ENCODE measurements at places on chromosomes 12 and 14.

- no peak for DNase-seq
These were observed 135.0 kb downstream of the ANO6 start for GRCh38 chr12:45350861-45351260.

DNA sequence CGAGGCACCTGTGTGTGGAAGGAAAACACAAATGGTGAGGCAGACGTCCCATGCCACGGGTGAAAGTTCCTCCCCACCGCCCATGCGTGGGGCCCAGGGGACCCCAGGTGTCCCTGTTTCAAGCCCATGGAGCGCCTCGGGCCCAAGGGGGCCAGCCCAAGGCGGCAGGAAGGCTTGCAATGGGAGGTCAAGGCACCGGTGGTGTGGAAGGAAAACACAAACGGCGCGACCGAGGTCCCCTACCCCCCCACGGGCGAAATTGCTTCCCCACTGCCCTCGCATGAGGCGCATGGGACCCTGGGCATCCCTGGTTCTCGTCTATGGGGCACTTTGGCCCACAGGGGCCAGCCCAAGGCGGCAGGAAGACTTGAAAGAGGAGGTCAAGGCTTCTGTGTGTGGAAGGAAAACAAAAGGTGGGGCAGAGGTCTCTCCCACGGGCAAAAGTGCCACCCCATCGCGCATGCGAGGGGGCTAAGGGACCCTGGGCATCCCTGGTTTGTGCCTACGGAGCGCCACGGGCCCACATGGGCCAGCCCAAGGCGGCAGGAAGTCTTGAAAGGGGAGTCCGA is 379.4 kb downstream of the ALG10 start:
- DNase-seq = no peak

DNA sequence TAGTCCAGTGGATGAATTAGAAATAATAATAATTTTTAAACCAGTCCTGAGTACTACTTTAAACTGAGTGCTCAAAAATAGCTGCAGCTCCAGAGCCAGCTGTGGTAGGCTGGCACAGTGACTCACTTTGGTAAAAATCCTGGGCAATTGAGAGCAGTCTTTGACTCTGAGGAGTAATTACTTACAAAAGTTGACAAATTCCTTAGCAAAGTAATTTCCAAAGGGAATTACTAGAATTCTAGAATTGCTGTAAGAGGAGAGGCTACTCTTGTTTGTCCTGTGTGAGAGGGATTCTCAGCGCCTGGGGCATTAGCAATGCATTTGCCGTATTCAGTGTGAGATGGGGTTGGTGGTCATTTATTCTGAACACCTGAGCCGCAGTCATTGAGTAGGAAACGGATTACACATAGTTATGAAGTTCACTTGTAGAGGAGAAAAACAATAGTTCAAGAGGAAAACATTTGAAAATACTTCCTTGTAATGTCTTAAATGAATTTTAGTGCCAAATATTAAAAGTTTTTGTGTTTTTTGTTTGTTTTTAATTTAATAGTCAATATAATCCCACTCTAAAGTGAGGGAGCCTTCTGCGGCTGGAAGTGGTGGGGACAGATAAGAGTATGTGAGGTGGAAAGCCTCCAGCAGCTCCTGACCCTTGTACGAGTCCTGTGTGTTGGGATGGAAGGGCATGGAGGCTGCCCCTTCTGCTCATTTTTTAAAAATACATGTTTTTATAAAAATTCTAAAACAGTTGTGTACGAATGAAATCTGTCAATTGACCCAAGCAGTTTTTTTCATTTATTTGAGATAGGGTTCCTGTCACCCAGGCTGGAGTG is 41.9 kb downstream of the EID3 start:
- no peak for DNase-seq

DNA sequence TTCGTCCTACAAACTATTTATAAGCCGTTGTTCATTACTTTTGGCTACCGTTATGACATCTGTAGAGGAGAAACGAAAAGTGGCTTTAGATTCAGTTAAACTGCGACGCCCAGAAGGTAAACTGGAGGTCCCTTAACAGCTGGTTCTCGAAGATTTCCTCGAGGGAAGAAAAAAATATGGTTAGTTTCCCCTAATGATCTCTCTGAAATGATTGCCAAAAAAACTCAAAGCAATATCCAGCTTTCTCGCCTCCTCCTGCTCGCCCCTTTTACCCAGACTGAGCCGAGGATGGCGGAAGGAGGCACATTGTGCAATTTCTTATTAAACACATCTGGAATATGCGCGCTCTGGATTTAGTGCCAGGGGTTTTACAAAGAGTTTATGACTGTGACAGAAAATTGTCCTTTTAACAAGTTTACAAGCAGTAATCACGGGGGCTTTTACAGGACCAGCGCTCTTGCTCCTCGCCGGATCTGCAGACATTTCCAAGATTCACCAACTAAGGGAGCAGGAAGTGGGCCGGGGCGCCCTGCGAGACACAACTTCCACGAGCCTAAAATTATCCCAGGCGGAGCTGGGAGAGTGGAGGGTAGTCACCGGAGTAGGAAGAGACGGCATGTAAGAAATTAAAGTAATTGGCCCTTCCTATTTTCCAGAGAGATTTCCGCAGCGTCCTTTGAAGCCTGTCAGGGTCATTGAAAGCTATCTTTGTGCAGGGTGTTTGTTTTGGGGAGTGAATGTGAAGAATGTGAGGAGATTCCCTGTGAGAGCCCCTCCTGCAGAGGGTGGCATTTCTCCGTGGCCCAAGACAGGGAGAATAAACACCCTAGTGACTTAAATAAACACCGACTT is 5.6 kb downstream of the SIX1 start:
- DNase-seq = no peak

GRCh38 chr14:95285566-95285965 is 34.1 kb downstream of the CLMN start:
- DNase-seq = no peak

DNA sequence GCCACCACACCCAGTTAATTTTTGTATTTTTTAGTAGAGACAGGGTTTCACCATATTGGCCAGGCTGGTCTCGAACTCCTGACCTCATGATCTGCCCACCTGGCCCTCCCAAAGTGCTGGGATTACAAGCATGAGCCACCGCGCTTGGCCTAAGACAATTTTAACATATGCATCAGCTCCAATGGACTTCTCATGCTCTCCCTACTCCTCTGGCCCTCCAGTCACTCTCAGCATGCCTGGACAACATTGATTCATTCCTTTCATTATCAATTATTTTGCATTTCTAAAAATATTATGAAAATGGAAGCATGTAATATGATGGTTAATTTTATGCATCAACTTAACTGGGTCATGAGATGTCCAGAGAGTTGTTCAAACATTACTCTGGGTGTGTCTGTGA is 469.1 kb upstream of the TMEM132C start:
- DNase-seq = no peak

- DNase-seq = no peak
These were observed 439.3 kb upstream of the PRICKLE1 start for GRCh38 chr12:43028826-43029225.

GRCh38 chr14:100737526-100737925 is 10.8 kb downstream of the DLK1 start:
- no peak for DNase-seq

GRCh38 chr14:36076197-36076596 is 100.3 kb downstream of the PTCSC3 start:
- no peak for DNase-seq

- no peak for DNase-seq
These were observed 153.8 kb downstream of the PELI2 start for GRCh38 chr14:56271970-56272369.

DNA sequence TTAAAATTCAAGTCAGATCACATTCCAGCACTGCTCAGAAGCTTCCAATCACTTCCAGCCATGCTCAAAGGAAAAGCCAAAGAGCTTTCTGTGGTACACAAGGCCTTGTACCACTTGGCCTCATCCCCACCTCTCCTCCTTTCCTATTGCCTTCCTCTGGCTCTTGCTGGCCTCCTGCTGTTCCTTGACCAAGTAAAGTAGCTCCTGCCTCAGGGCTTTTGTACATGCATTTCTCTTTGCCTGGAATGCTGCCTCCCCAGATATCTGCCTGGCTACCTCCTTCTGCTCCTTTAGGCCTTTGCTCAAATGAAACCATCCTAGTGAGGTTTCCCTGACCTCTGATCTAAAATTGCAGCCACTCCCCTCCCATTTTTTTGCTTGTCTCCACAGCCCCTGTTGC is 51.2 kb upstream of the TCL1B start:
- no peak for DNase-seq

- DNase-seq = peak; percentile 65
These were observed 30.6 kb downstream of the VCPKMT start for GRCh38 chr14:50085570-50086320.

GRCh38 chr12:64574837-64575236 is 35.5 kb upstream of the RASSF3 start:
- DNase-seq = no peak

DNA sequence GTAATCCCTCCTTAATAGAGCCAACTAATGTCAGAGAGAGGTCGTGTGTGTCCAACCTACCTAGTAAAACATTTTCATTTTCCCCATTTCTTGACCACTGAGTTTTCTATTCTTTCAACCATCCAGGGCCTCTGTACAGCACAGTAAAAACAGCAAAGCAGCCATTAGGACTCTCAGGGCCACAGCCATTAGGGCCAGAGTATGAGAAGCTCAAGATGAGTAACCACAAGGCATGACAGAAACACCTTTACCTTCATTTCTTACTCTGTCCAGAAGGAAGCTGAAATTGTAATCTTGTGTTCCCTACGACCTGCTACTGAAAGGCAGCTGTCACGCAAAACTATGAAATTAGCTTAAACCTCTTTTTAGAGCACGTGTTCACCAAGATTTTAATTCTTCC is 2.3 kb downstream of the SPPL3 start:
- DNase-seq = no peak

DNA sequence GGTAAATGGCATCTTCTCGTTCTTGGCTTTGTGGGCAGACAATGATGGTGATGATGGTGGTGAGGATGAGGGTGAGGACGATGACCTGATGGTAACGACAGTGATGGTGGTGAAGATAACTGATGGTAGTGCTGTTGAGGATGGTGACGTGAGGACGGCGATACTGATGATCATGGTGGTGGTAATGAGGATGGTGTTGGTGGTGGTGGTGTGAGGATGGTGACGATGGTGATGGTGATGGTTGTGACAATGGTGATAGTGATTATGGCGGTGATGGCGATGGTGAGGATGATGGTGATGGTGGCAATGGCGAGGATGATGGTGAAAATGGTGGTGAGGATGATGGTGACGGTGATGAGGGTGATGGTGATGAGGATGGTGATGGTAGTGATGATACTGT is 54.5 kb downstream of the FBRSL1 start:
- DNase-seq = no peak

DNA sequence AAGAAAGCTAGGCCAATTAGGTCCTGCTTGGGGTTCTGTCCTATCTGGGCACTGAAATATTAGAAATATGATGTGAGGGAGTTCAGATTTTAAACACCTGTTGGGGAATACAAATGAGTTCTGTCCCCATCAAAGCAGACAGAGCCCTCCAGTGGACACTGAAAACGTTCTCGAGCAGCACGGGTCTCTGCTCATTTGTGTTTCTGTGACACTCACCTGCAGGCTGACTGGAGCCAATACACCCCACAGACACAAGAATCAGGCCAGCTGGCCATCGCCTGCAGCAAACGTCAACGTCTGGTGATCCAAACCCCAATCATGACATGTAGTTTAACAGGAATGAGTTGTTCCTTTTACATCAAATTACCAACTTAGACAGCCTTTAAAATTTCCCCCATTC is 493.4 kb upstream of the TMEM132C start:
- no peak for DNase-seq

DNA sequence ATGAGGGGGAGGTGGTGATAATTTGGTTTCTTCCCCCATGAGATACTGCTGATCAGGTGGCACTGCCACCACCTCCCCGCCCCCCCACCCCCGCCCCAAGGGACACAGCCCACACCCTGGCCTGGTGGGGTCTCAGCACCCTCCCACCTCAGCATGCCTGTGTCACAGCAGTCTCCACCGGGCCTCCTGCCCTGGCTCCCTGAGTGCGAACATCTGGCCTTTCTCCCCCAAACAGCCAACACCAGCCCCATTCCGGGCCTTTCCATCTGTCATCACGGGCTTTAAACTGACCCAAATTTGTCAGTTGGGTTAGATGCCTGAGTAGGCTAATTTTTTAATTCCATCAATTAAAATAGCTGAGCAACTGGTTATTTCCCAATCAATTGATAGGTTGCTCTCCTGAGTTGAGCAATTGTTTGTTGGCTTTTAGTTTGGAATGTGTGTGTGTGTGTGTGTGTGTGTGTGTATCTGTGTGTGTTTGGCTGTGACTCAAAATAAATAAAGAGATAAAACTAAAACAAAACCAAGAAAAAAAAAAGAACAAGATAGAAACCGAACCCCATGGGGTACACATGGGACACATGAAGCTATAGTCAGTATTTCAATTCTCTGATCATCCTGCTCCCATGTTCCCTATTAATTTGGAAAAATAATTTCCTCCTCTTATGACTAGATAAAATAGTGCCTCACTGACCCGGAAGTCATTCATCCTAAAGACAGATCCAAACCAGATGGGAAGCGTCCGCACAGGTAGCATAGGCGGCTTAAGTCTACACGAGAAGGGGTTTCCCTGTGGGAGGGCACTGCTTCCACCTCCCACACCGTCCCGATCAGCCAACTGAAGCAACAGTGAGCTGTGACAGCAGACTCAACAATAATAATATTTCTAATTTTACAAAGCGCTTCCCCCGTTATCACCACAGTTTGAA is 7.4 kb downstream of the SERPINA12 start:
- no peak for DNase-seq

- DNase-seq = no peak
These were observed 7.5 kb upstream of the CCDC177 start for GRCh38 chr14:69582212-69582611.

DNA sequence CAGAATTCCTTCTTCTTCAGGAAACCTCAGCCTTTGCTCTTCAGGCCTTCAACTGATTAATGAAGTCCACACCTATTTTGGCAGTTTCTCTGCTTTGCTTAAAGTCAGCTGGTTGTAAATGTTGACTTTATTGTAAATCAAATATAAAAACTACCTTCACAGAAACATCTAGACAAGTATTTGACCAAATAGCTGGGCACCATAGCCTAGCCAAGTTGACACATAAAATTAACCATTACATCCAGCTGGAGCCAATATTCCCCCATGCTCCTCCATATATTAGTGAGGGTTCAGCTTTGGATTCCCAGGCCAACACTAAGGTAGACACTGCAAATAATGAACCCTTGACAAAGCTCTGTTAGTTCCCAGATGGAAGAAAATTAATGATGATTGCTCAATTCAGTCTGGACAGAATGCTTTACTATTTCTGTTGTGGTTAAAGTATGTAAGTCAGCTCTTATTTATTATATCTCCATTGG is 125.5 kb downstream of the ZFP36L1 start:
- no peak for DNase-seq

DNA sequence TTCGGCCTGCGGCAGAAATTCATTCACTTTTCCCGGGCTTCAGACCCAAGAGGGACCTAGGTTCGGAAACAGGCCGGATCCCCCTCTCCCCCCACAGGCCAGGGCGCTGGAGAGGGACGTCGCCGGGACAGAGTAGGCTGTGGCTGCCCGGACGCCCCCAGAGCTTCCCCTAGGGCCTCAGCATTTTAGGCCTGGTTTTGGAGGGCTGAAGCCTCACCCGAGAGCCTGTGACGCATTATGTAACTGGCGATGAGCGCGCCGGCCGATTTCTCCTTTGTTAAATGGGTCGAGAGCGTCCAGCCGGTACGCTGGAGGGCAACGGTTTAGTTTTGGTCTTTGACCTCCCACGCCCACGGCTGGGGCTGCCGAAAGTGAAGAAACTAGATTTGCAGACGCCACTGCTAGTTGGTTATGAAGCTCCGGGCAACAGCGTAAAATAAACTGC is 657 bp downstream of the PEBP1 start:
- peak; percentile 54 for DNase-seq

All from stimulated activated naive CD8-positive, alpha-beta T cell treated with anti-CD3 and anti-CD28 coated beads, Interleukin-15, Interleukin-2, amounts not matched to agents 100 U/mL and 50 U/mL, for 24 hours (primary cell).